ENCODE measurements at places on chromosomes 3 and 15. TPM values are rescaled to one million over a fixed set of nuclear protein-coding genes. Genes with fewer than 3 reads are reported as not detected.

GRCh38 chr3:45567730-45568172 is 26.8 kb upstream of the LIMD1 start:
- DNase-seq = no peak

DNA sequence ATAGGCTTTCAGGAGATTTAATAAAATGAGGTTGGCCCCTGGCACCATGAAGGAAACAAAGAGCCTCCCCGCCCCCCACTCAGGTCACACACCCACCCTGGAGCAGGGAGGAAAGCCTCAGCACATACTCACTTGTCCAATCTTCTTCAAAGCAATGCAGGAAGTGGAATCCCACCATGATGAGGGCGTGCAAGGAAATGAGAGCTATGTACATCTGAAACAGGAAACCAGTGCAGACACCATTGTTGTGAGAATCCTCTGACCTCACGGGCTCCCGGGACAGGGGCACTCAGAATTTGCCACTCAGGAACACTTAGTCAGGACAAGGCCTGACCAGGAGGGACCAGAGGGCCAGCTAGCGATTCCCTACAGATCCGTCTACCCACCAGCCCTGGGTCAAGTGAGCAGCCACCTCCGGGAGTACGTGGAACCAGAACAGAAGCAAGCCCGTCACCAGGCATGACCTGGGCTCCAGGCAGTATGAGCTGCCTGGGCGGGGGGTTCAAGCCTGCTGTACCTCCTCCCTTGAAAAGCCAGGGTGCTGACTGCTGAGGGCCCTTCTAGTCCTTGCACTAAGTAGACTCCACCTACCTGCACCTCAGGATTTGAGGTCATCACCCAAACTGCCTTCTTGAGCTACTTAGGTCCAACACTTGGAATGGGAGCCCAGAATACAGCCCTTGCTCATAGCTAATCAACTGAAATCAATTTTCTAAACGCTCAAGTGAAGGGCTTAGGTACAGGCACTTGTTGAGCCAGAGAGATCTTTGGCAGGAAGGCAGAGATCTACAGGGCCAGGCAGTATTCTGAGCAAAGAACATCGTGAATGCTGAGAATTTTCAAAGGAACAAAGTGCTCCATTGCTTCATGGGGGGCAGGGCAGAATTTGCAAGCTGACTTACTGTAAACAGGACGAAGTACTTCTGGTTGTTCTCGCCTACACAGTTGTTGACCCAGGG is 42.7 kb downstream of the ZDHHC3 start:
- no peak for DNase-seq

- DNase-seq = no peak
Observed at GRCh38 chr15:27028858-27029477, 58.0 kb downstream of the GABRG3 start.

DNA sequence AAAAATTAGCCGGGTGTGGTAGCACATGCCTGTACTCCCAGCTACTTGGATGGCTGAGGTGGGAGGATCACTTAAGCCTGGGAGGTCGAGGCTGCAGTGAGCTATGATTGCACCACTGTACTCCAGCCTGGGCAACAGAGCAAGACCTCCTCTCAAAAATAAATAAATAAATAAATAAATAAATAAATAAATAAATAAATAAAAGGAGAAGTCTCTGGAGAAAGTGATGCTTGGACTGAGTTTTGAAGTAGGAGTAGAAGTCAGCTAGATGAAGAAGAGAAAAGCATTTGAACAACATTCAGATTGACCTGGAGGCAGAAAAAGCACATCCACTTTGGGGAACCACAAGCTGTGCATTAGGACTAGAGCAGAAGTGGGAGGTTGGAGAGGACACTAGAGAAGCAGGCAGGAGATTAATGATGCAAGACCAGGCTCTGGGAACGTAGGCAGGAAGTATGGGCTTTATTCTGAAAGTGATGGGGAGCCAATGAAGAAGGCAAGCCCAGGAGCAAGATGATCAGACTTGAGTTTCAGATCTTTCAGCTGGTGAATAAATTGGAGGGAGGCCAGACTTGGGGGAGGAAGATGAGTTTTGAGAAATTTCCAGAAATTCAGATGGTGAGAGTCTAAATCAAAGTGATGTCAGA is 48.7 kb downstream of the KLHL6 start:
- DNase-seq = no peak

DNA sequence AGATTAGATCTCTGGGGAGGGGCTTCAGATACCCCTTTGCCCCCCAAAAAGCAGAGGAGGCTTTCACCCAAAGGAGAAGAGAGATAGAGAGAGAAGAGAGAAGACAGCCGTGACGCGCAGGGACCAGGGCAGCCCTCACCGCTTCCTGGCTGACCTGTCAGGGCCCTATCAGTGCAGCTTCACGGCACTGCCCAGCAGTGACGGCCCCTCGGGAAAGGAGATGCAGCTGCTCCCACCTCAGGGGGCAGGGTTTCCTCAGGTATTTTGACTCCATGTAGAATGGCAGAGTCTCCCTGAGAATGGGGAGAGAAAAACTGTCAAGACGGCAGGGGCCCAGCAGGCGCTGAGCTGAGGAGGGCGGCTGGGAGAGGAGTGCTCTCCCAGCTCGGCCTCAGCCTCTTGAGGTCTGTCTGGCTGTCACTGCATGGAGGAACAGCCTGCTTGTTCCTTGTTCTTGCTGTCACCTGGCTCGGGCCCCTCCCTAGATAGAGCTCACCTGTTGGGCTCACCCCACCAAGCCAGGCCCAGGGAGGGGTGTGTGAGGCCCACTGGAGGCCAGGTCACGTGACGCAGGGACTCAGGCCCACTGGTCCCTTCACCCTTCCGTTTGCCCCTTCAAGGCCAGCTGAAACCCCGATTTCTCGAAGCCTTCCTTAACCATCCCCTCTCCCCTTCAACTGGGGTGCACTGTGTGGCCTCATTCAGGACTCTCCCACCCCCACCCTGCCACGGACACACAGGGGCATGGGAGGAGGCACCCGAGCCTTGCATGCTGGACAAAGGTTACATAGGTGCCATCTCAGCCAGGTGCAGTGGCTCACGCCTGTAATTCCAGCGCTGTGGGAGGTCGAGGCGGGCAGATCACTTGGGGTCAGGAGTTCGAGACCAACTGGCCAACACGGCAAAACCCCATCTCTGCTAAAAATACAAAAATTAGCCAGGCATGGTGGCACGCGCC is 28.2 kb downstream of the LOXL1 start:
- DNase-seq = no peak

DNA sequence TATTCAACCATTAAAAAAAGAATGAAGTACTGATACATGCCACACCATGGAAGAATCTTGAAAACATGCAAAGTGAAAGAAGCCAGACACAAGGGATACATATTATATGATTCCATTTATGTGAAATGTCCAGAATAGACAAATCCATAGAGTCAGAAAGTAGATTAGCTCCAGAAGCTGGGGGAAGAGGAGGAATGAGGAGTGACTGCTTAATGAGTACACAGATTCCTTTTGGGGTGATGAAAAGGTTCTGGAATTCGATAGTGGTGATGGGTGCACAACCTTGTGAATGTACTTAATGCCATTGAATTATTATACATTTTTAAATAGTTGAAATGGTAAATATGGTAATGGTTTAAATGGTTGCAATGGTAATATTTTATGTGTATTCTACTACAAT is 90.6 kb upstream of the SPATA12 start:
- DNase-seq = no peak

BDH1 gene
- 85.4 TPM for polyA plus RNA-seq

PCOLCE2 gene
- polyA plus RNA-seq = 74.5 TPM

XYLB gene
- polyA plus RNA-seq = 0.22 TPM

SLC6A11 gene
- polyA plus RNA-seq = not detected

USP13 gene
- 13.7 TPM for polyA plus RNA-seq

MCF2L2 gene
- polyA plus RNA-seq = 0.09 TPM

Measured in heart right ventricle (tissue), 16 donors.